ENCODE measurements at places on chromosomes 13 and 19. TPM values are rescaled to one million over a fixed set of nuclear protein-coding genes. Genes with fewer than 3 reads are reported as not detected.

Gene SLC10A2
- not detected for total RNA-seq

Gene RAB20
- 1.6 TPM for total RNA-seq

Gene LMTK3
- total RNA-seq, result 4.9 TPM

Gene CYP4F12
- total RNA-seq, result 31.5 TPM

Gene ZNF555
- 1.7 TPM for total RNA-seq

Gene ZNF547
- total RNA-seq, result 1.4 TPM

Gene SPACA4
- total RNA-seq, result 0.64 TPM

Gene HSH2D
- 1.3 TPM for total RNA-seq

Gene TEX26
- total RNA-seq, result not detected

Gene CAMSAP3
- total RNA-seq, result 21.2 TPM

Gene RUBCNL
- 0.44 TPM for total RNA-seq

All from esophagus mucosa (tissue), 1 donor.